Epithelial cell of prostate (primary cell): ENCODE measurements at places on chromosomes 4 and X.

DNA sequence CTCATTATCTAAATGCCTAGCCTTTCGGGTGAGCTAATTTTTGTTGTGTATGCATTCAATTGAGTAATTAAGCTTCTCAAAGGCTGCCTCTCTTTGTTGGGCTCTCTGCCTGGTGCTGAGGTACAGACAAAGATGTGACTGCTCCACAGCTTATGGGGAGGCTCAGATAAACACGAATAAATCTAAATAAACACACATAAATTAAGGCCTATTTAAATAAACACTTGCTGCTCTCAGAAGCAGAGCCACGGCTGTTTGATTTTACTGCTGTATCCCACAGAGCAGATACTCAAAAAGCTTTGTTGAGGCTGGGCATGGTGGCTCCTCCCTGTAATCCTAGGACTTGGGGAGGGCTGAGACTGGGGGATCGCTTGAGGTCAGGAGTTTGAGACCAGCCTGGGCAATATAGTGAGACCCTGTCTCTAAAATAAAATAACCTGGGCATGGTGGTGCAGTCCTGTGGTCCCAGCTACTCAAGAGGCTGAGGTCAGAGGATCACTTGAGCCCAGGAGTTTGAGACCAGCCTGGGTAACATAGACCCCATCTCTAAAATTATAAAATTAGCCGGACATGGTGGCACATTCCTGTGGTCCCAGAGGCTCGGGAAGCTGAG, 8.4 kb upstream of the CD99 start:
- no peak for DNase-seq

DNA sequence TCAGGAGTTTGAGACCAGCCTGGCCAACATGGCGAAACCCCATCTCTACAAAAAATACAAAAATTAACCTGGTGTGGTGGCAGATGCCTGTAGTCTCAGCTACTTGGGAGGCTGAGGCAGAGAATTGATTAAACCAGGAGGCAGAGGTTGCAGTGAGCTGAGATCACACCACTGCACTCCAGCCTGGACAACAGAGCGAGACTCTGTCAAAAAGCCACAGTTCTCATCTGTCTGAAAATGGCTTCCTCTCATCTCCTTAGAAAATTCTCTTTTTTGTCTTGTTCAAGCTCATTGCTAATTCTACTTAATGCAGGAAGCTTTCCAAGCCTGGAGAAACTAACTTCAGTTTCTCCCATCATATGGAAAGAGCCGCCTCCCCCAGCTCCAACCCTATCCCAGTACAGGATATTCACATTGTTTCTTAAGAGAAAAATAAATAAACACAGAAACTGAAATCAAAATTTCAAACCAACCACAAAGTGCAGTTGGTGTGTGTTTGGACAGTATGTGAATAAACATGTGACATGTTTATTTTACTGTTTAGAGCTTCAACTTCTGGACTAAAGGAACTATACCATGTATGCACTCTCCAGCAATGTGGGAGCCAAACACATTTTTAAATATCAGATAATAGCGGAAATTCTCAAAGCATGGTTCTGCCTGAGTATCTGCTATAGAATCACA, 55.0 kb upstream of the GAB1 start:
- DNase-seq: no peak

DNA sequence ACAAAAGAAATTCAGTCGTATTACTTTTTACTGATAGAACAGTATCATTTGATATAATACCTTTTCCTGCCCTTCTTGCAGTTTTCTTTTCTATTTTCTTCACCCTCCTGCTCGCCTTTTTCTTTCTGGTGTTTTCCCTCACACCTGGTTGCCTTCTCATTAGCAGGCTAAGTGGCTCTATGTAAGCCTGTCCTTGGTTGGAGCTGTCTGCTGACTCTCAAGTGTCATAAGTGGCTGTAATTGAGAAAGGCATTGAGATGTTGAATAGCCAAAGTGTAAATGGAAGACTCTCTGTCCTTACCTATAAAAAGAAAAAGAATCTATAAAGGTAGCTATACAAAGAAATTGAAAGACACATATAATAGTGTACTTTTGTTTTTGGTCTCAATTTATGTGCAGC, 180.7 kb downstream of the ADGRL3 start:
- DNase-seq: no peak

DNA sequence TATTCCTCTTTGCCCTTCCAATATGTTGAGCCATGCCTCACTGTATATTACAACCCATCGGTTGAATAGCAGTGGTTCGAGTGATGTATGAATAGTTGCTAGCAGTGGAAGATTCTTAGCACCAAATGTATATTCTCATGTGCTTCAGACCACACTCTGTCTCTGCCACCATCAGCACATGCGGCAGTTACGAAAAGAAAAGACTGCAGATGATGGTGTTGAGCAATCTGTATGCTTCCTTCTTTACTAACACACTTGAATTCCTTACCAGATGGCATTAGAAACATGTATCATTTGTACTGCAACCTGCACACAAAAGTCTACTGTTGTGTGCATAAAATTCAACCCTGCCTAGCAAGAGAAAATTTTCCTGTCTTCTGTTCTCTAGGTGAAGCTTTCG, 214.6 kb downstream of the ENOX2 start:
- no peak for DNase-seq

DNA sequence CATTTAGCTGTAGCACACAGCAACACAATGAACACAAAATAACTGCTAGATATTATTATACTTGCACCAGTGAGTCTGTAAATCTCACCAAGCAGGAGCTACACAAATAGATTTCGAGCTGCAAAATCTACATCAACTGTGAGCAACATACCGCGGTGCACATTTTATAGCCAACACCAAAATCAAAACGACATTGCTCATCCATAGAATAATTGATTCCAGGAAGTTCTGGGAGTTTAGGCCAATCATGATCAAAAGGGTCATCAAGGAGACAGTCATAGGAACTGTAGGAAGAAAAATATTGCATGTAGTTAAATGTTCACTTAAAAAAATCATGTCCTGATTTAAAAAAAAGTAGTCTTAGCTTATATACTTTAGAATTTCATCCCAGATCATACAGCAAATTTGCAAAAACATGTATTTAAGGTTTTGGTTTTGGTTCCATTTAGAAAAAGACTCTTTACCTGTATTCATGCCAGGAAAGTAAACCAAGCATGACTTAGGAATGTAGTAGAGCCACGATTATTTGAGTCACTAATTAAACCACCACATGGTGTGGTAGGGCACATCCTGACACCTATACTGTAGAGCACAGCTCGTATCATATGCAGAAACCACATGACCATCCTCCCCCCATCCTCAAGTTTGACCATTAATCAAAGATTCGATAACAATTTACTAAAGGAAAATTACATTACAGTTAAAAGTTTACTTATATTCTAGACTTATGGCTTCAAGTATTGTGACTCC, 250.4 kb downstream of the ADAMTS3 start:
- no peak for DNase-seq
